ENCODE measurements at places on chromosomes 4 and X. TPM values are rescaled to one million over a fixed set of nuclear protein-coding genes. Genes with fewer than 3 reads are reported as not detected.
A peak's percentile ranks its signal among the peaks of the same experiment; 100 is the strongest.

EDA2R gene
- total RNA-seq = 4.6 TPM

PAGE1 gene
- not detected for total RNA-seq

AMTN gene
- total RNA-seq = not detected

BANK1 gene
- 1.1 TPM for total RNA-seq

ARHGAP6 gene
- total RNA-seq = 21.6 TPM

VCX3A gene
- not detected for total RNA-seq

DNA sequence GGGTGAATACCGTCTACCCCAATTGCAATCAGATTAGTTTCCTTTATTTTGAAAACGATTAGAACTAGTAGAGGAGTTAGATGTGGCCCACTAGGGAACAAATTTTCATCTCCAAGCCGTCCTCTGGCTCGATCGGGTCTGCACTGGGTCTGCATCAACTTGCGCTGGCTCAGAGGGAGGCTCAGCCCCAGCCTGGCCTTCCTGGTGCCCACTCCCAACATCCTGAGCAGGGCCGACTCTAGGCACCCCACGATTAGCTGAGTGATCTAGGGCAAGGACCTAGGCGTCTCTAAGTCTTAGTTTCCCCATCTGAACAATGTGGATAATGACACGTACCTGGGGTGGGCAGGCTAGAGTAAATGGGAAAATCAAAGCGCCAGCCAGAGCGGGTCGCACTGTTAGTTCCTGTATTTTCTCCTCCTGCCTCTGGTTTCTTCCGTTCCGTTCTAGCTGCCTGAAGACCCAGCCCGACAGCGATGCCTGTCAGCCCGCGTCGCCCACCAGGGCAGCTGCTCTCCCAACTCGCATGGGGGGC is 7.7 kb upstream of the HAND2 start:
- H3K4me3 ChIP-seq = peak overlapping the region; percentile 50
- no peaks in the 10 kb centered on the region for H3K36me3 ChIP-seq
- H3K27ac ChIP-seq = no peak overlapping the region
- DNase-seq = peak; percentile 41
- peaks cover 18% of the 10 kb centered on the region for H3K4me1 ChIP-seq

- H3K27me3 ChIP-seq = no peaks in the 10 kb centered on the region
- H3K36me3 ChIP-seq = peaks cover 21% of the 10 kb centered on the region
Measured at GRCh38 chr4:123055943-123056342, 133.5 kb upstream of the NUDT6 start.

- no peak overlapping the region for H3K27ac ChIP-seq
- no peak overlapping the region for H3K4me3 ChIP-seq
- H3K27me3 ChIP-seq = no peaks in the 10 kb centered on the region
Measured at GRCh38 chr4:23991444-23991843, 101.6 kb upstream of the PPARGC1A start.

DNA sequence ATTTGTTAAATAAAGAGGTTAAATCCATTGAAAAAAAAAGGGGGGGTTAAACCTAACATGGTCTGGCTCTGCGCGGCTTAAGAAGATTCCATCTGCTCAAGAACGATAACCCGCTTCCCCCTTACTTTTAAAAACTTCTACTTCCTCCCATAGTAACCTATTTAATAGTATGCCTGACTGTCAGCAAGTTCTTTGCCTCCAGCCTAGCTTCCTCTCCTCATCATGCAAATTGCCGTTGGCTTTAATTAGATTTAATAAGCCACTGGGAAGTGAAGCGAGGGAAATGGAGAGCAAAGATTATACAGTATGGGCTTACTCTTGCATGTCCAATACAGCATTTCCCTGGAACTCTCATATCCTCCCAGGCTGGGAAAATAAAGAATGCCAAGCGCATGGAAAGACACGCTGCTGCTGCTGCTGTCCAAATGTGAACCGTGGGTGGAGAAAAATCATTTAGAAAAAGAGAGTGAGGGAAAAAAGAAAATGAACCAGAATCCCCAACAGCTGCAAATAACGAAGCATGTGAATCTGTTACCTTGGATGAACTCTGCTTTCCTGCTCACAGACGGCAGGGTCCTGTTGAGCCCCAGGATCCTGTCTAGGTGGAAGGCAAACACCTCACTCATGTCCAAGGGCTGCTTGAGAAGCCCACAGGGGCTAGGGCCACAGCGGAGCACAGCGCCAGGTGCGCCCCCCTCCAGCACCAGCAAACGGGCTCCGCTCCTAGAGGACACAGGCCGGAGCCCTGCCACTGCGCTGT is 2.7 kb downstream of the GASK1B start:
- DNase-seq = no peak
- H3K4me3 ChIP-seq = peak overlapping the region; percentile 50
- H3K4me1 ChIP-seq = peaks cover 56% of the 10 kb centered on the region
- peak overlapping the region; percentile 78 for H3K27ac ChIP-seq
- H3K36me3 ChIP-seq = no peaks in the 10 kb centered on the region

GRCh38 chr4:151798678-151799416 is 38.0 kb upstream of the GATB start:
- H3K36me3 ChIP-seq = no peaks in the 10 kb centered on the region
- H3K27ac ChIP-seq = no peak overlapping the region
- H3K4me3 ChIP-seq = no peak overlapping the region
- H3K4me1 ChIP-seq = no peaks in the 10 kb centered on the region

DNA sequence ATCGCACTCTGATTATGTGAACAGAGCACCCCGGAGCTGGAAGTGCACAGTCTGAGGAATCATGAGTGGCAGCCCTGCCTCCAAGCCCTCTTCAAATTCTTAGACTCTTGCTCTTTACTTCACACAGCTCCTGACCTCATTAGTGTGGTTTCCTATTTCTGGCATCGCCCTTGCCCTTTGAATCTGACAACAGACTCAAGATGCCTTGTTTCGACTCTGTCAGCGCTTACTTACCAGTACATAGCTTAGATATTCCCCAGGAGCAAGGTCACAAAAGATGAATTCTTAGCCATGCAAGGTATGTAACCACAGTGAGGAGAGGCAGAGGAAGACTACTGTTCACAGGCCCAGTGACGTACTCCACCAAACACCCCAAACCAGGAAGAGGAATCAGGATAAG is 167.2 kb downstream of the KDR start:
- H3K4me3 ChIP-seq = no peak overlapping the region
- no peaks in the 10 kb centered on the region for H3K36me3 ChIP-seq
- H3K4me1 ChIP-seq = no peaks in the 10 kb centered on the region
- H3K27me3 ChIP-seq = no peaks in the 10 kb centered on the region
- H3K27ac ChIP-seq = no peak overlapping the region
- DNase-seq = no peak

GRCh38 chr4:17535906-17536305 is 20.9 kb downstream of the CLRN2 start:
- no peaks in the 10 kb centered on the region for H3K4me1 ChIP-seq
- no peak overlapping the region for H3K4me3 ChIP-seq
- no peak for DNase-seq
- no peaks in the 10 kb centered on the region for H3K36me3 ChIP-seq
- H3K27ac ChIP-seq = no peak overlapping the region

GRCh38 chr4:172794307-172794703 is 374.3 kb upstream of the GALNT7 start:
- H3K27ac ChIP-seq = no peak overlapping the region
- no peaks in the 10 kb centered on the region for H3K36me3 ChIP-seq
- DNase-seq = no peak
- H3K27me3 ChIP-seq = no peaks in the 10 kb centered on the region
- H3K4me1 ChIP-seq = no peaks in the 10 kb centered on the region

- H3K27me3 ChIP-seq = no peaks in the 10 kb centered on the region
- peaks cover 10% of the 10 kb centered on the region for H3K36me3 ChIP-seq
- H3K4me3 ChIP-seq = no peak overlapping the region
- H3K27ac ChIP-seq = no peak overlapping the region
- peaks cover 13% of the 10 kb centered on the region for H3K4me1 ChIP-seq
- peak; percentile 52 for DNase-seq
Measured at GRCh38 chr4:83582289-83582785, 46.4 kb downstream of the GPAT3 start.

DNA sequence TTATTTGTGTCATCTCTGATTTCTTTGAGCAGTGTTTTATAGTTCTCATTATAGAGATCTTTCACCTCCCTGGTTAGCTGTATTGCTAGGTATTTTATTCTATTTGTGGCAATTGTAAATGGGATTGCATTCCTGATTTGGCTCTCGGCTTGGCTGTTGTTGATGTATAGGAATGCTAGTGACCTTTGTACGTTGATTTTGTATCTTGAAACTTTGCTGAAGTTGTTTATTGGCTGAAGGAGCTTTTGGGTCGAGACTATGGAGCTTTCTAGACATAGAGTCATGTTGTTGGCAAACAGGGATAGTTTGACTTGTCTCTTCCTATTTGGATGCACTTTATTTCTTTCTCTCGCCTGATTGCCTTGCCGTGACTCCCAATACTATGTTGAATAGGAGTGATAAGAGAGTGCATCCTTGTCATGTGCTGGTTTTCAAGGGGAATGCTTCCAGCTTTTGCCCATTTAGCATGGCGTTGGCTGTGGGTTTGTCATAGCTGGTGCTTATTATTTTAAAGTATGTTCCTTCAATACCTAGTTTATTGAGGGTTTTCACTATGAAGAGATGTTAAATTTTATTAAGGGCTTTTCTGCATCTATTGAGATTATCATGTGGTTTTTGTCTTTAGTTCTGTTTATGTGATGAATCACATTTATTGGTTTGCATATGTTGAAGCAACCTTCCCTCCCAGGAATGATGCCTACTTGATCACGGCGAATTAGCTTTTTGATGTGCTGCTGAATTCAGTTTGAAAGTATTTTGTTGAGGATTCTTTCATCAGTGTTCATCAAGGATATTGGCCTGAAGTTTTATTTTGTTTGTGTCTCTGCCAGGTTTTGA is 72.7 kb upstream of the BOD1L1 start:
- DNase-seq = no peak
- H3K36me3 ChIP-seq = no peaks in the 10 kb centered on the region
- no peak overlapping the region for H3K27ac ChIP-seq
- no peaks in the 10 kb centered on the region for H3K27me3 ChIP-seq
- no peak overlapping the region for H3K4me3 ChIP-seq

- no peaks in the 10 kb centered on the region for H3K36me3 ChIP-seq
- H3K27me3 ChIP-seq = no peaks in the 10 kb centered on the region
- DNase-seq = no peak
- H3K4me1 ChIP-seq = no peaks in the 10 kb centered on the region
- H3K27ac ChIP-seq = no peak overlapping the region
- H3K4me3 ChIP-seq = no peak overlapping the region
Measured at GRCh38 chr4:9835430-9835829, 54.0 kb downstream of the DRD5 start.

DNA sequence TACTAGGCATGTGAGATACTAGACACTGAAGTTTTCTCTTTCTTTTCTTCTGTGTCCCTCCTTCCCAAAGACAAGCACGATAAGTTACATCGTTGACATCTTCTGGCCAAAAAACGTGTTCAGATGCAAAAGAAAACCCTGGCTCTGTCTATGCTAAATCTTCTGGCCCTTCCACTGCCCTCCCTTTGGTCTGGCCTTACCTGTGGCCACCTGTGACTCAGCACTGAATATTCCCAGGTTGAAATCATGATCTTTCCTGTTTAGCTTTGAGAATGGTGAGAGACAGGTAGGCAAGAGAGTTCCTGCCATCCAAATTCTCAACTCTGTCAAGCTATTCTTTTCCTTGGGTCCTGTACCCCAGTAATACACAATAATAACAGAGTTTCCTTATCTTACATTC is 12.3 kb downstream of the CLCN5 start:
- no peak overlapping the region for H3K4me3 ChIP-seq
- H3K4me1 ChIP-seq = no peaks in the 10 kb centered on the region
- H3K36me3 ChIP-seq = no peaks in the 10 kb centered on the region
- no peak overlapping the region for H3K27ac ChIP-seq
- H3K27me3 ChIP-seq = no peaks in the 10 kb centered on the region
- DNase-seq = no peak

DNA sequence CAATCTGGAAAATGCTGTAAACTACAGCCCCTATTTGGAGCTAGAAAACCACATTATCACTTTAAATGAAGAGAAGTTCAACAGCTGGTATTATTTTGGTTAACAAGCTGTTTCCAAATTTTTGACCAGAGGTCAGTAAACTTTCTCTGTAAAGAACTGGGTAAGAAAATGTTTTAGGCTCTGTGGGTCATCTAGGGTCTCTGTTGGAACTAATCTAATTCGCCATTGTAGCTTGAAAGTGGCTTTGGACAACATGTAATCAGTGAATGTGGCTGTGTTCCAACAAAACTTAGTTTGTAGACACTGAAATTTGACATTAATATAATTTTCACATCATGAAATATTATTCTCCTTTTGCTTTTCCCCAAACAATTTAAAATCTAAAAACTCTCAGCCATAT is 25.8 kb upstream of the RNF150 start:
- no peaks in the 10 kb centered on the region for H3K27me3 ChIP-seq
- DNase-seq = peak; percentile 12
- no peak overlapping the region for H3K27ac ChIP-seq
- H3K36me3 ChIP-seq = no peaks in the 10 kb centered on the region
- no peak overlapping the region for H3K4me3 ChIP-seq

DNA sequence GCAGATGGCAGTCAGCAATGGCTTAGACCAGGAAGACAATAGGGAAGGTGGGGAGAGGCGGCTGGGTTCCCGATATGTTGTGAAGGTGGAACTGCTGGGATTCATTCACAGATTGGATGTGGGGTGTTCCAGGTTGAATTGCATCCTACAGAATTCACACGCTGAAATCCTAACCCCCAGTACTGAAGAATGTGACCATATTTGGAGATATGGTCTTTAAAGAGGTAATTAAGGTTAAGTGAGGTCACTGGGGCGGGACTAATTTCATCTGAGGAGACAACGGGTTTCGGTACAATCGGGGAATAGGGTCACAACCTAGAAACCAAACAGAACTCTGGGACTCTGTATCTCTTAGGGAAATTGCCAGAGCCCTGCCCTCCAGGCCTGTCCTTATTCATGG is 5.3 kb upstream of the CHRNA9 start:
- DNase-seq = no peak
- H3K36me3 ChIP-seq = no peaks in the 10 kb centered on the region
- H3K4me3 ChIP-seq = no peak overlapping the region

DNA sequence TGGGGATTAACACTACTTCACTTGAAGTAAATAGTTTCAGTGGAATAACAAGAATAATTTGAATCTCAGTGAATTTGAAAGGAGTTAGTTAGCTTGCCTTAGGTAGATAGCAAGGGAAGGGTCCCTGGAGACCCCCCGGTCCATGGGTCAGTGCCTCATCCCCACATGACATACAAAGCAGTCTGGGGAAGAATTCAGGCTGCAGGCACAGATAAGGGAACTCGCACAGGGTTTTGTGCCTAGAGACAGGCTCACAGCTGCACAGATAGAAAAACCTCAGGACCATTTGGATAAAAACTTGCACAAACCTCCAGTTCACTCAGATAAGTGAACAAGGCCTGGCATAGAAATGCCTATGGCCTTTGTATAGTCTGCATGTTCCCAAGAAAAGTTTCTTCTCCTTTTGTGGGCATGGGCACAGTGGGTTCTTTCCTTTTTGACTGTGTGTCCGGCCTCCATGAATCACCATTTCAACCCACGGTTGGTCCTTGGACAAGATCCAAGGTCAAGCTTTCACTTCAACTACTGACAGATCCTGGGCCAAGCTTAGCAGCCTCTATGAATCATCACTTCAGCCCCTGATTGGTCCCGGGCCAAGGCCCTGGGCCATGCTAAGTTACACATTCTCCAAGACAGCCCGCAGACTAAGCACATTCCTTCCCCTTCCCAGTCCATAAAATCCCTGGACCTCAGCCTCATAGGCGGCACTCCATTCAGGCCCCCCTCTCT is 108.3 kb upstream of the KLHL4 start:
- DNase-seq = peak; percentile 59
- no peaks in the 10 kb centered on the region for H3K36me3 ChIP-seq
- no peak overlapping the region for H3K27ac ChIP-seq
- no peak overlapping the region for H3K4me3 ChIP-seq

Data from stomach (tissue), 19 donors.